ENCODE measurements at places on chromosomes 3 and 15.

GRCh38 chr3:130702985-130703384 is 43.6 kb downstream of the PIK3R4 start:
- DNase-seq: no peak

DNA sequence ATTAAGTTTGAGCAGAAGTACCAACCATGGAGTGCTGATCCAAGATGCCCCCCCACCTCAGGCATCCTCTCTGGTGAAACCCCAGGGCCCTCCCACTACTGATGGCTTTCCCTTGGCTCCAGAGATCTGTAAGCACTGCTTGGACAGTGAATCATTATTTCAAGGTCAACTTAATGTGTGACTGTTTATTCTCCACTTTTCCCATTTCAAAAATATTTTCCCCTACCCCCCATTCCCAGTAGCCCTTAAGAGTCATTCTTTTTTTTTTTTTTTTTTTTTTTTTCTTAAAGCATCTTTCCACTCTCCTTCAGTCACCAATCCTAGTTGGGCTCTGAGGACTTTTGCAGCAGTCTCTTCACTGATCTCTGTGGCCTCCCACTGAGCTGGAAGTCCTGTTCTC is 82.6 kb downstream of the PCCB start:
- DNase-seq: no peak

DNA sequence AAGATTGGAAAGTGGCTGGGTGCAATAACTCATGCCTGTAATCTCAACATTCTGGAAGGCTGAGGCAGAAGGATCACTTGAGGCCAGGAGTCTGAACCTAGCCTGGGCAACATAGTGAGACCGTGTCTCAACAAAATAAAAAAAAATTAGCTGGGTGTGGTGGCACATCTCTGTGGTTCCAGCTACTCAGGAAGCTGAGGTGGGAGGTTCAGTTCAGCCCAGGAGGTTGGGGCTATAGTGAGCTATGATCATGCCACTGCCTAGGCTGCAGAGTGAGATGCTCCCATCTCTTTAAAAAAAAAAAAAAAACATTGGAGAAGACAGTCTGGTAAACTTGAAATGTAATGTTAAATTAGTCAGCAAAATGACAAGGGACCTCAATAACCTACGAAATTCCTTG is 57.9 kb downstream of the STAG1 start:
- no peak for DNase-seq

DNA sequence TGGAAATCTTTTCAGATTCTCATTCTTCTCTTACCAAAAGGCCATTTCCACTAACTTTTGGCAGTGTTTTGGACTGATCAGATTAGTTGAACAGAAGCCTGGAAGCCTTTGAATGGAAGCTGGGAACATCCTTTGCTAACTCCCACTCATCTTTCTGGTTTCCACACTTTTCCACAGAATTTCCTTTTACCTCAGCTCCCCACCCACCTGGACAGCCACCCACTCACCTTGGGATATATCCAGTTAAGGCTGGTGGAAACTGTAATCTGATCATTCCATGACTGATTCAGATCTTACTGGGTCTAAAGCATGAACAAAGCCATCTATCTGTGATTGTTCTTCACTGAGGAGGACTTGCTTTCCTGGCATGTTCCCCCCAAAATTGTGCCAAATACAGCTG is 119.5 kb downstream of the CCNL1 start:
- DNase-seq: no peak

DNA sequence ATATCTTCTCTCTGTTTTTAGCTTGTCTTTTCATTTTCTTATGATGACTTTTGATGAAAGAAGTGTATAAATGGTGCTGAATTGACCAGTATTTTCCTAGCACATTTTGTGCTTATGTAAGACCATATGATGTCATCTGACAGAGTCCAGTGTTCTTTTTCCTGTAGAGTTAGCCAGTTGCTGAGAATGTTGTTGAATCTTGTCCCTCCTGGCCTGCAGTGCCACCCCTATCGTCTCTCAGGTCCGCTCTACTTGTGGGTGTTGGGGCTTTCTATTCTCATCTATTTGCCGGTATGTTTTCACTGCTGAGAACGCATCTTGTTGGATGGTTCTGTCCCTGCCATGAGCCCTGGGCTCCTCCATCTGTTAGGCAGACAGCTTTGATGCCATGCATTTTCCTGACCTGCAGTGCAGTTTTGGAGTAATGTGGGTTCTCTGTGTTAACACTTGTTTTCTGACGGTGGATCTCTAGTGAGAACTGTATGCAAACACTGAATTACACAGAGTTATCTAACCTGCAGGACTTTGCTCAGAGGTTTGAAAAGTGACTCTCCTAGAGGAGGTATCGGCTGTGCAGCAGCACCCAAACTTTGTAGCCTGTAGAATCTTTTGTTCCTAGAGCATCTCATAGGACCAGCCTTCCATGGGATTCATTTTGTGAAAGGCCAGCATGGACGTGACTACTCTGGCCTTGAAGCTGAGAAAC is 44.6 kb downstream of the SLC6A20 start:
- DNase-seq: no peak

DNA sequence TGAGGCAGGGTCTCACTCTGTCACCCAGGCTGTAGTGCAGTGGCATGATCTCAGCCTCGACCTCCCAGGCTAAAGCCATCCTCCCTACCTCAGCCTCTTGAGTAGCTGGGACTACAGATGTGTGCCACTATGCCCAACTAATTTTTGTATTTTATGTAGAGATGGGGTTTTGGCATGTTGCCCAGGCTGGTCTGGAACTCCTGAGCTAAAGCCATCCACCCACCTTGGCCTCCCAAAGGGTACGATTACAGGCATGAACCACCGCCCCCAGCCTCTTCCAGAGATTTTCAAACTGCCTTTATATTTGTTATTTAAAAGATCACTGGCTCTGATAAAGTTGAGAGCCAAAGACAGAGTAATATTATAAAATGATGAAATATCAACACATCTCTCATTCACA is 37.3 kb downstream of the BSN start:
- DNase-seq: no peak

- no peak for DNase-seq
Measured at GRCh38 chr15:67859331-67859946, 19.6 kb upstream of the RNU6-1 start.

- peak; percentile 40 for DNase-seq
Measured at GRCh38 chr3:183253528-183254486, 754 bp downstream of the B3GNT5 start.

- DNase-seq: no peak
Measured at GRCh38 chr15:80918196-80918783, 71.3 kb downstream of the MESD start.

DNA sequence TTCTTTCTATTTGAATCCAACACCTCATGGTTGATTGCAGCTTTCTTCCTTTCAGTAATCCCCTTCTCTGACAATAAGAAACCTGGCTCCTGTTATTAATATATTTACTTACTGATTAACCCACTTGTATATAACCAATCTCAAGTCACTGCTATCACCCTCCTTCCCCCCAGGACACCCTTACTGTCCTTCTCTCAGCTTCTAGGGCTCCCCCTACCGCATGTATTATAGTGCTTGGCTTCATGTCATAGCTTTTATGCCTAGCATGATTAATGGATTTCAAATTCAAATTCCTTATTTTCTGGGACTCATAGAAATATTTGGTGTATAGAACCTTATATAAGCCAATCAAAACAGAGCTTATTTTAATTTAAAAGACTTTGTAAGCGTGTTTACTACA is 75.7 kb upstream of the BNIP2 start:
- no peak for DNase-seq

DNA sequence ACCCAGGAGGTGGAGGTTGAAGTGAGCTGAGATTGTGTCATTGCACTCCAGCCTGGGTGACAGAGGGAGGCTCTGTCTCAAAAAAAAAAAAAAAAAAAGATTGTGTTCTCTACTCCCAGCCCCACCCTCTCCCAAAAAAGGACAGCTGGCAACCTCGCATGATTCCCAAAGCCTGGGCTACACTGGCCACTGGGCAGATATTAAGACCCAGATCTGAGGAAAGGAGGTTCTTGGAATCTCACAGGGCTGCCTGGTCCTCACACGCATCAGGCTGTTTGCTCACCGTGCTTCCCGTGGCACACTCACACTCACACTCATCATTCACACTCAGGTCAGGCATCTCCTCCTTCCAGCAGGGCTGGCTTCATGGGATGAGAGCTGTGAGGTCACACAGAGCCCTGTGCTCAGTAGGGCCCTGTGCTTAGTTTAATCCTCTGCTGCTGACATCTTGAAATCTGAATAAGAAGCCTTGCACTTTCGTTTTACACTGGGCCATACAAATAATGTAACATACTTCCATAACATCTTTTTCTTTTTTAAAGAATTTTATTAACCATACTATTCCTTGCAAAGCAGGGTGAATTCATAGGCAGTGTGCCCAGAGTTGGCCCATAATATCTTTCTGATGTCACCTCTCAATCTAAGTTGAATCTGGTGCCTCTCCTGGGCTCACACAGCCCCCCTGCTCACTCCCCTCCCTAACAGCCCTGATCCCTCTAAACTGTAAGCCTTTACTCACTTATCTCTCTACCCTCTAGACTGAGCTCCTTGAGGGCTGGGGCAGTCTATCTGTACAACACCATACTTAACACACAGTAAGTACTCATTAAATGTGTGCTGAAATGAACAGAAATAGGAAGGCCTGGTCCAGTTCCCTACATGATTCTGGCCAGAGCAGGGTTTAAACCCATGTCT is 50.2 kb upstream of the C15orf39 start:
- DNase-seq: no peak

GRCh38 chr3:136954980-136955780 is 2.6 kb upstream of the IL20RB start:
- no peak for DNase-seq

- no peak for DNase-seq
Measured at GRCh38 chr3:75171630-75172230, 492.4 kb upstream of the FRG2C start.

GRCh38 chr3:10149226-10149625 is 7.6 kb downstream of the VHL start:
- no peak for DNase-seq

GRCh38 chr15:90496791-90497190 is 32.9 kb upstream of the CRTC3 start:
- DNase-seq: no peak

DNA sequence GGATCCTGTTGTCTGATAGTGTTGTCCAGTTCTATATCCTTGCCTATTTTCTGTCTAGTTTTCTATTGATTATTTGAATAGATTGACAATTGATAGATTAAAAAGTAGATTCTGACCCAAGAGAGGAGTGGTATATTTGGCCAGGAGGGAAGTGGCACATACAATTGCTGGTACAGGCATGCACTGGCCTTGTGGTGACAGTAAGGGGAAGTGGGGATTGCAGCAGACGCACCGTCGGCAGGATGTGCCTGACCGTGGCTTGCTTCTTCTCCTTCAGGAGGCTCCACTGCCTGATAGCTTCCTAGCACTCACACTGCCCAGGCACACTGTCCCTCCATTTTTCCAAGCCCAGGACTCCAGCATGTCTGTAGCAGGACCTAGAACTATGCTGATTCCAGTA is 10.5 kb downstream of the GABRG3 start:
- DNase-seq: no peak

GRCh38 chr3:3068358-3068881 is 41.8 kb downstream of the IL5RA start:
- DNase-seq: no peak

- no peak for DNase-seq
Measured at GRCh38 chr3:194102436-194102835, 33.5 kb upstream of the HES1 start.

DNA sequence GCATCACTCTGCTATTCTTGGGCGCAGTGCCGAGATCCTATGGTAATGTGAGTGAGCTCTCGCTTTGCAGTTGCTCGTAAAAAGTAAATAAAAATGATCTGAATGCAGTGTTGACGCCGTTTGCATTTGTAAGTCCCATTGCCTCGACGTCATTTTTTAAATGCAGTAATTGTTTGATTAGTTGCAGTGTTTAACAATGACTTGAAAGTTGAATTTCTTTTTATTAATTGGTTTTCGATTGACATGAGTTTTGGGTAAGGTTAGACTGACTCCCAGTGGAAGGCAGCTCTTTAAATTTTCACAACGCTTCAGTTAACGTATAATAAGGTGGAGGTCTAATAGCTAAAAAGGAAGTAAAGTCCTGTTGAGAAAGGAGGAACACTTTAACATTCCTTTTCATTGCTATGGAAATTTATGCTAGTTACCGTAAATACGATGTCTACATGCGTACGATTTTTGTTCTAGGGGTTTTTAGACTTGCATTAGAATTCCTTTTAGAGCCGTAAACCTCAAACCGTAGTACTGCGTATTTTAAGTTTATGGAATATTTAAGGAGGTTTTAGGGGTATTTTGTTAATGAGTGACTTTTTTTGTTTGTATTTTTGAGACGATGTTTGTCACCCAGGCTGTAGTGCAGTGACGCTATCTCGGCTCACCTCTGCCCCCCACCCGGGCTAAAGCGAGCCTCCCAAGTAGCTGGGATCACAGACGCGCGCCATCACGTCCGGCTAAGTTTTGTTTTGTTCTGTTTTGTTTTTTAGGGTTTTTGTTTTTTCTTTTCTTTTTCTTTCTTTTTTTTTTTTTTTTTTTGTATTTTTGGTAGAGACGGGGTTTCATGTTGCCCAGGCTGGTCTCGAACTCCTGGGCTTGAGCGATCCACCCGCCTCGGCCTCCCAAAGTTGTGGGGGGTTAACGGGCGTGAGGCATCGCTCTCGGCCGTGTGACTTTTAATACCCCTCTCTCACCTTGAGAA is 1.4 kb downstream of the MORF4L1 start:
- peak; percentile 26 for DNase-seq

- peak; percentile 33 for DNase-seq
Measured at GRCh38 chr3:129230311-129231019, 18.9 kb upstream of the COPG1 start.

- no peak for DNase-seq
Measured at GRCh38 chr3:81908561-81908960, 147.1 kb upstream of the GBE1 start.

GRCh38 chr3:37743974-37744373 is 117.7 kb upstream of the CTDSPL start:
- no peak for DNase-seq

DNA sequence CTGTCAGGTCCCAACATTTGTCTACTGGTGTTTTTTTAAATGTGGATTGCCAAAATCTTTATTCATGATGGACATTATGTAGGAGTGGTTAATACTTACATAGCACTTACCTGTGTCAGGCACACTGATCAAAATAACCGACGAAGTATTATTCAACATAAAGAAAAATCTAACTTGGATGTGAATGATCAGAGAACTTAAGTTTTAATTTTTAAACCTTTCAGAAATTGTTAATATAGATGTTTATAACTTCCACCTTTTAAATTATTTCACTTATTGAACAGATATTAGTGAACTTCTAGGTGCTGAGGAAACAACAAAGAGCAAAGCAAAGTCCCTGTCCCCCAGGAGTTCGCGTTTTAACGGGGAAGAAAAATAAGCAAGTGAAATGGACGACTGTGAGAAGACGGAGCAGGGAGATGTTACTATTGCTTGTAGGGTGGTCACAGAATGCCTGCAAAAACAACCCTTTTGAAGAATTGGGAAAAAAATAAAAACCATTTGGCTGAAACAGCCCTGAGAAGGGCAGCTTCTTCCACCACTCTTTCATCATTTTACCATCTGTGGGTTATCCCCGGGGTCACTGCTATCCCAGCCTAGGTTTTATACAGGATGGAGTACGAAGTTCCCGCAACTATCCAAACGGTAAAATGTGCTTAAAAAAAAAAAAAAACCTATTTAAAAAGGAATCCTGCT is 915 bp upstream of the APH1B start:
- DNase-seq: no peak

- no peak for DNase-seq
Measured at GRCh38 chr3:7309641-7310102, 448.8 kb downstream of the GRM7 start.

- DNase-seq: no peak
Measured at GRCh38 chr15:40565333-40566238, 744 bp upstream of the CCDC32 start.
